ENCODE measurements at places on chromosomes 12 and 14.

GRCh38 chr12:24462946-24463345, 486.0 kb downstream of the BCAT1 start:
- no peak for ATAC-seq

DNA sequence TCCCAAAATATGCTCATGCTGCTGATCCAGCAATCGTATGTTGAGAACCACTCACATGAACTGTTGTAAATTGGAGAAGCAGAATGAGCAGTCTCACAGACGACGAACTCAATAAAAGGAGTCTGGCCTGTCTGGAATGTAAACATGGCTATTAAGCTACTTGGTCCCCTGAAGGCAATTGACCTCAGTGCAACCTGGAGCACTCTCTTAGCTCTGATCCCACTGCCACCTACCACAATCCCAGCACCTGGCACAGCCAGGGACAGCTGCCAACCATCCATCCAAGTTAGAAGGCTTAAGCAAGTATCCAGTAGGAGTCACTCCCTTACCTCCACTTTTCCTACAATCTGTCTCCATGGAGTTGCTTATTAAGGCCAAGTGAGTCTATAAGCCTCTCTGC, 406.9 kb upstream of the CLEC14A start:
- no peak for ATAC-seq

GRCh38 chr12:108712165-108712924, 19.0 kb downstream of the CORO1C start:
- peak; percentile 79 for ATAC-seq

GRCh38 chr14:78946949-78947348, 776.8 kb downstream of the NRXN3 start:
- ATAC-seq: no peak

GRCh38 chr14:67566908-67567307, 33.2 kb downstream of the PIGH start:
- ATAC-seq: no peak

- ATAC-seq: no peak
Observed at GRCh38 chr12:77334806-77335205, 269.4 kb upstream of the E2F7 start.

DNA sequence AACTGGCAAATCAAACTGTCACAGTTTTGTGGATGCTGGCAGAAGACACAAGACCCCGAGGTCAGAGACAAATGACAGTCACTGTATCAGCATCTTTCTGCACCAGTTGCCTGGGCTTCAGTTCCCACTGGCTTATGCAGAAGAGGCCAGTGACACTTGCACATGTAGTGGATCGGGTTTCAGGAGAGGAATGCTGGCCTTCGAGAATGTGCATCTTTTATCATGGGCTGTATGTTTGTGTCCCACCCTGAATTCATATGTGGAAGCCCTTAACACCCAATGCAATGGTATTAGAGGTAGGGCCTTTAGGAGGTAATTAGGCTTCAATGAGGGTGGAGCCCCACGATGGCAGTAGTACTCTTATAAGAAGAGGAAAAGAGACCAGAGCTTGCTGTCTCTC, 150.9 kb downstream of the SLC15A4 start:
- ATAC-seq: no peak

DNA sequence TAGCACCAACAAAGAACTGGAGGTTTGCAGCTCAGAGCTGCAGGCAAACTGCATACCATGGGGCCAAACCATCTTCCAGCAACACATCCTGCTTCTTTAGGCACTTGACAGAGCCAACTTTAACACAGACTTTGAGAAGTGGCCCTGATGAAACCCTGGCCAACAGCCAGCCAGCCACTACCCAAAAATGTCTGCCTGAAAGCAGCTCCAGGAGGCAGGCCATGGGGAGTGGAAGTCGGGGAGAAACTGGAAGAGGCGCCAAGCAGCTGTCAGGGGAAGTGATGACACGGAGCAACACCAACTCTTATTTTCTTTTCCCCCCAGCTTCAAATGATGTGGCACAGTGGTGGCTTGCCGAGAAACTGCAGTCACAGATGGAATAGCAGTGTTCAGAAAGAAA, 110.9 kb upstream of the PLXNC1 start:
- ATAC-seq: no peak

GRCh38 chr12:26162905-26163304, 32.5 kb upstream of the SSPN start:
- ATAC-seq: peak; percentile 89

DNA sequence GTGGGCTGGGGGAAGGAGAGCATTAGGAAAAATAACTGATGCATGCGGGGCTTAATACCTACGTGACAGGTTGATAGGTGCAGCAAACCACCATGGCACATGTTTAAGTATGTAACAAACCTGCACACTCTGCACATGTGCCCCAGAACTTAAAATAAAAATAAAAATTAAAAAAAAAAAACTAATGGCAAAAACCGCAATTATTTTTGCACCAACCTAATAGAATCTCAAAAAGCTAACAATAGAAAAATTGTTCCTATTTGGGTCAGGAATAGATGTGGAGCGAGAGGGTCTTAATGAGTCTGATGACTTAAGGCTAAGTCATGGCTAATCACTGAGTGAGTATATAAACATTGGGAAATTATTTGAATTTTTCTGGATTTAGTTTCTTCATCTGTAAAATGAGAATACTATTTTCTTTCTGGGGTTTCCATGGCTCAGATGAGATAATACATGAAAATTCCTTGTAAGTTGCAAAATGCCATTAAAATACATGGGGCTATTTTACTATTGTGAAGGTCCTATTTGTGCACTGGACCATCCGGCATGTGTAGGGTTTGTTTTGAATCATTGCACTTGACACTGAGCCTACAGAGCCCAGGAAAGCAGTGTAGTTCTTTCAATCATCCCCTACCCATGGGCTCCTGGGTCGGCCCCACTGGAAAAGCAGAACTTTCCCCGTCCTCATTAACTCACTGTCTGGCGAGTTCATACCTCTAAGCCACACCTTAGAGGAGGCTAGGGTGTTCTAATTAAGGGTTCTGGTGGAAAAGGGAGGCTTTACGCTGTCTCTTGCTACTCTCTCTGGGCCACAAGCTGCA, 164.1 kb upstream of the NTF3 start:
- ATAC-seq: no peak

DNA sequence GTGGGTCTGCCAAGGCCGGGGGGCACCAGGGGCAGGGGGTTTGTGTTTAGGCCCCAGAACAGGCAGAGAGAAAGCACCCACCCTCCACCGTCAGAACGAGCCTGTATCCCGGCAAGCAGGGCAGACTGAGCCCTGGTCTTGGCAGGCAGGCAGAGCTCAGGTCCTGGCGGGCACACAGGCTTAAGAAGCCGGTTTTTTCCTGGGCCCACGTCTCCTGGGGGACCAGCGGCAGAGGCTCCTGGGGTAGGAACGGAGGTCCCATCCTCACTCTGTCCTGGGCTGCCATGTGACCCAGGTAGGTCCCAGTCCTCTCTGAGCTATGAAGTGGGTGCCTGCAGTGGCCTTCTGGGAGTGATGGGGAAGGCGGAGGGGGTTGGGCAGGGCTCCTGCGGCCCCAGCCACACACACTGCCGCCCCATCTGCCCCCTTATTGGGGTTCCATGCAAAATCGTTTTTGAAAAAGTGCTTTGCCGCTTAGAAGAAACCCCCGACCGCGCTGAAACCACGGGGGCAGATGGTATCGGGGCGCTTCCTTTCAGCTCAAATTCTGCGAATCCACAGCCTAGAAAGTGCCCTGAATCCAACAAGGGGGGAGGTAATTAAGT, 24.2 kb downstream of the SH2B3 start:
- ATAC-seq: no peak

- no peak for ATAC-seq
Observed at GRCh38 chr14:52333108-52333507, 19.0 kb downstream of the PTGER2 start.

DNA sequence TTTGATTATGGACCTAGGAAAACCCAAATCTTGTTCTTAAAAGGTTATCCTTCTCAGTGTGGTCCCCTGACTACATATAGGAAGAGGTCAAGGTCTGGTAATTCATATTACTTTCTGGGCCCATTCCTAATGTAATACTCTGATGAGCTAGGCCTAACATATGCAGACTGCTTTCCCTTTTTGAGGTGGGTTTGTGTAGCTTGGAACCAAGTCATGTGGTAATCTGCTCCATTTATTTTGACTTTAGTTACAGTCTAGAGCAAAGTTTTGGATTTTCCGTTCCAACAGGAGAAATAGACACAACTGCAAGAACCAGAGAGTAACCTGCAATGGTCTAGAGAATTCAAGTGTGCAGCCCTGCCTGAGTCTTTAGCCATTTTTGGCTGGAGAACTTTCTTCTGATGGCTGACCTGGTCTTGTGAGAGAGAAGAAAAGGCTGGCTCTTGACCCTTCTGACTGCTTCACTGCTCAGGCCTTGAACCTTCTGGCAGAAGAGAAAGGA, 22.5 kb downstream of the TTC6 start:
- ATAC-seq: no peak

DNA sequence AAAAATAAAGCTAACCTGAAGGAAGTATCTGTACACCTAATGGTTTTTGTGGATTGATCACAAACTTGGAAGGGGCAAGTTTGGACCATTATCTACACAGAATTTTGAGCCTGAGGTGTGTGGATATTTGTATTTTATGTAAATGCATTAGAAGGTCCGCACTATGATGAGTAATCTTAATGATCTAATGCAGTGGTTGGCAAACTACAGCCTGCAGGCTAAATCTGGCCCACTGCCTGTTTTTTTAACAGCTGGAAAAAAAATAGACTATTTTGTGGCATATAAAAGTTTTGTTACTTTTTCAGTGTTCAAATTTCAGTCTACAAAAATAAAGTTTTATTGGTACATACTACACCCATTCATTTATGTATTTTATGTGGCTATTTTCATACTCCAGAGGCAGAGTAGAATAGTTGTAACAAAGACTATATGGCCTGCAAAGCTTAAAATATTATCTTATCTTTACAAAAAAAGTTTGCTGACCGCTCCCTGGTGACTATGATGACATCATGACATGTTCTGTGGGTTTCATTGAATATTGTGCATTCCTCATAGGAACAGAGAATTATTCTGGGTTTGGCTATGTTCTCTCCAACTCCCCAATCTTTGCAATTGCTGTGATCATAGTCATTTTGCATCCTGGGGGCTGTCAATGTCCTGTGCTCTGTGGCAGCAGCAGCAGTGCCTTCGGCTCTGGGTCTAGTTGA, 962.6 kb upstream of the FBXO33 start:
- ATAC-seq: no peak

- ATAC-seq: no peak
Observed at GRCh38 chr12:132881818-132882217, 5.6 kb downstream of the CHFR start.
